K562 (cell line): ENCODE measurements at places on chromosomes 7 and 10.
A peak's percentile ranks its signal among the peaks of the same experiment; 100 is the strongest.

GRCh38 chr7:128166603-128167041, 74.5 kb upstream of the LEP start:
- DNase-seq: no peak

DNA sequence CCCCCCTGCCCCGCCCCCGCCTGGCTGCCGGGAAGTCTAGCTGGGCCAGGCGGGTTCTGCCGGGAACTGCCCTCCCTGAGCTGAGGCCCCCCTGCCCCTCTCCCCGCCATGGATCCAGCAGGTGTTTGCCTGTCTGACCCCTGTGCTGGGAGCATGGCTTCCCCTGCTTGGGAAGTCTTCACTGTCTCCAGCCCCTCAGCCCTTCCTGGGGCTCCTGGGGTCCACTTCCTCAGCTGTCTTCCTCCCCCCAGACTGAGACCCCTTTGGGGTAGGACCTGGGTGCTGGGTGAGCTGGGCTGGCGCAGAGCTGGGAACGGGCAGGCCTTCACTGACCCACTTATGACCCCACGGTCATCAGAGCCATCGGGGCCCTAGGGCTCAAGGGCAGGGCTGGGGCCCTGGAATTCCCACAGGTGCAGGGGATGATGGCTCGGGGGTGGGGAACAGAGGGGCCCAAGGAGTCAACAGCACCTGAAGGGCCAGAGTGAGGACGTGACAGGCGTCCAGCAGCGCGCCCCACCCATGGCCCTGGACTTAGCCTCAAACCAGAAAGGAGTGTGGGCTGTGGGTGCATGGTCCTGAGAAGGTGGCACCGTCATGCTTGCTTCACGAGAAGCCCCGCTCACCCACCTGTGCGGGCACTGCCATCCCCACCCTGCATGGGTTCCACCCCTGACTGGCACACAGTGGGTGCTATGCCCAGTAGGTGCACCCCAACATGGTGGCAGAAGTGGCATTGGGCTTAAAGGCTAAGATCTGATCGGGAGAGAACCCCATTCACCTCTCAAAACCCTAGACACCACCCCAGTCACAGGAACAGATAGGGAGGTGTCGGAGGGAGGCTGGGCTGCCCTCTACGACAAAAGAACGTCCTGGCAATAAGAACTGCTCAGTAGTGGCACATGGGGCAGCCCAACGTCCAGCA, 16.2 kb upstream of the TNRC18 start:
- no peak for DNase-seq

DNA sequence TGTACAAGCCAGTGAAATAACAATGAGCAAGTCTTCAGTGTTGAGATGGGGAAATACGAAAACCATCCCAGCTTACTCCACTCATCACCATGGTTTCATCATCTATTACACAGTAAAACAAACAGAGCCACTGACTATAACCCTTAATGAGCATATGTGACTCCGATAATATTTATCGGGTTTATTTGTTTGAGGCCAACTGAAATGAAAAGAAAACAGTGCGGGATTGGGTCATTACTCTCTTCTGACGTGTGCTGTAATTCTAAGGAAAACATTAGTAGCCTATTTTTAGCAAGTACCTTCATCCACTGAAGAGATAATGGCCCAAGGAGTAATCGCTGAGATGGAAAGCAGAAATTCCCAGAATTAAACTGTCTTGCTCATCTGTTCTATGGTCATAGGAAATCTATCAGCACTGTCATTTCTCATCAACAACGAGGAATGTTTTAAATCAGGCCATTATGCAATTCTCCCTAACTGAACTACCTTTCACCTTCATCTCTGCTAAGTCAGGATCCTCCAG, 716.5 kb downstream of the INHBA start:
- no peak for DNase-seq

- peak; percentile 15 for DNase-seq
Observed at GRCh38 chr10:33155720-33156638, 178.5 kb downstream of the NRP1 start.

GRCh38 chr7:148670374-148670773, 28.3 kb upstream of the CUL1 start:
- DNase-seq: no peak

GRCh38 chr10:121526801-121527221, 71.4 kb downstream of the FGFR2 start:
- DNase-seq: no peak

DNA sequence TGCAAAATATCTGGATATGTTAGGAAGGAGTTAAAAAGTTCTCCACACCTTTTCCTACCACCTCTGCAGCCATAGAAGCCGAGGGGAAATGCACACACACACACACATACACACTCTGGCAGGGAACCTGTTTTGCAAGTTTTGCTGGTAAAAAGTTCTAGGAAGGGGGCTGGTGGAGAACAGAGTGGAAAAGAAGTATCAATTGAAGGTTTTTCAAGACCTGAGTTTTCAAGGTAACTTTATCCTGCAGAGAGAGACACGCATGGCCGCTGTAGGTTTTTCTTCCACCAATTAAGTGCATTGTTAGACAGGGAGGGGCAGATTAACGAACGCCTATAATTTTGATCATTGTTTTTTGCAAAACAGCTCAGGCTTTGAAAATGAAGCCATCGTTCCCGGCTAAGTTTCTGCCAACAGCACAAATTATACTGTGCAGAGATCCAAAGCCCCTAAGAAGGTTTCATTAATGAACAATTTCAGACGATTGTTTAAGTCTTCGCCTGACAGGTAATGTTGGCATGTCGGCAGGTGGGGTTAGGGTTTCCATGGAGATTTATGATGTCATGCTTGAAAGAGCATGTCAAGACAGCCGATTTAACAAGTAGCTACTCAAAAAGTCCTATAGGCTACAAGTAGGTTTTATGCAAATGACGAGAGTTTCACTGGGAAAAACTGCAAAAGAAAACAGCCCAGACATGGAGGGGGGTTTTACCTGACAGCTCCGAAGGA, 29.7 kb downstream of the KIAA1217 start:
- no peak for DNase-seq

- no peak for DNase-seq
Observed at GRCh38 chr7:91473619-91474018, 209.4 kb downstream of the FZD1 start.

GRCh38 chr10:124010024-124010423, 83.4 kb downstream of the CHST15 start:
- DNase-seq: no peak

DNA sequence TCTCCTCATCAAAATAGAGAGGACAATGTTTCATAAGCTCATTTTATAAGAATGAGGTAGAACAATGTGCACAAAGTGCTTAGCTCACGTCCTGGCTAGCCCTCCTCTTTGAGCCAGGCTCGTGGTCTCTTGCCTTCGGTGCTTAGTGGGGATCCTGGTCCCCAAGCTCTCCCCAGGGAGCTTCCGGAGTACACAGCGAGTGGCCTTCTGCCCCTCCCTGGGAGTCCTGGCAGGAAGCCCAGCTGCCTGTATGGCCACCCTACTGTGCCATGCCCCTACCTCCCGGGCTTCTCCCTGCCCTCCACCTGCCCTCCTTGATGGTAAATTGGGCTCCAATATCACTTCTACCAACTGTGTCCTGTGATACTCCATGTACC, 868 bp downstream of the MYO1G start:
- no peak for DNase-seq

DNA sequence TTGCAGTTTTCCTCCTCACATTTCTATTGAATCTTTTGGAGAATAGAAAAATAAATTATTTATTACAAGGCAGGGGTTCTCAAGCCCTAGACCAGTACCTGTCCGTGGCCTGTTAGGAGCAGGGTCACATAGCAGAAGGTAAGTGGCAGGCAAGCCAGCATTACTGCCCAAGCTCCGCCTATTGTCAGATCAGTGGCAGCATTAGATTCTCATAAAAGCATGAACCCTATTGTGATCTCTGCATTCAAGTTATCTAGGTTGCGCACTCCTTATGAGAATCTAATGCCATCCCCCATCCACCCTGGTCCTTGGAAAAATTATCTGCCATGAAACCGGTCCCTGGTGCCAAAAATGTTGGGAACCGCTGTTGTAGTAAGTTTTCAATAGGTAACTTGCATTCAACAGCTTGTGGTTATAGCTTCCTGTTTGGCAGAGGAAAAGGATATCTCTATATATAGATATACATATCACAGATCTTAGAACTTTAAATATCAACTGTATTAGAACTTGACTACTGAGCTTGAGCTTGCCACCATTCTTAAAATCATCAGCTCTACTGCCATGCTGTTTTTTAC, 165.1 kb downstream of the AHR start:
- DNase-seq: no peak

DNA sequence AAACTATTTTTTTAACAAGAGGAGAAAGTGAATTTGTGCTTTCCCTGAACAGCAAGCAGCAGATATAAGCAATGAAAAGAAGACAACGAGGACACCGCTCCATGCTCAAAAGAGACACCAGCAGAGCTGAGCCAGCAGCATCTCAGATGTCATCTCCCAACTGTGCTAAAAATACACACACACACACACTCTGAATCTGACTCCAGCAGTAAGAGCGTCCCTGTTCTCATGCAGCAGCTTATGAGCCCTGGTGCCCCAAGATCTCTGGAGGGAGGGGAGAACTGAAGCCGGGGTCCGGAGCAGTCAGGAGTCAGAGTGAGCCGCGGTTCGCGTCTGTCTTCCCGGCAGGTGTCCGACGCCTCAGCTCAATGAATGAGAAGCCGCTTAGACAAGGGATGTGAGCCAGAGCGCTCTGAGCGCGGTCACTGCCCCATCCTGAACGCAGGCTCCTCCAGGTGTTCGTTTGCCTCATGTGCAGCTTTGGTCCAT, 49.2 kb downstream of the SVIL start:
- no peak for DNase-seq

DNA sequence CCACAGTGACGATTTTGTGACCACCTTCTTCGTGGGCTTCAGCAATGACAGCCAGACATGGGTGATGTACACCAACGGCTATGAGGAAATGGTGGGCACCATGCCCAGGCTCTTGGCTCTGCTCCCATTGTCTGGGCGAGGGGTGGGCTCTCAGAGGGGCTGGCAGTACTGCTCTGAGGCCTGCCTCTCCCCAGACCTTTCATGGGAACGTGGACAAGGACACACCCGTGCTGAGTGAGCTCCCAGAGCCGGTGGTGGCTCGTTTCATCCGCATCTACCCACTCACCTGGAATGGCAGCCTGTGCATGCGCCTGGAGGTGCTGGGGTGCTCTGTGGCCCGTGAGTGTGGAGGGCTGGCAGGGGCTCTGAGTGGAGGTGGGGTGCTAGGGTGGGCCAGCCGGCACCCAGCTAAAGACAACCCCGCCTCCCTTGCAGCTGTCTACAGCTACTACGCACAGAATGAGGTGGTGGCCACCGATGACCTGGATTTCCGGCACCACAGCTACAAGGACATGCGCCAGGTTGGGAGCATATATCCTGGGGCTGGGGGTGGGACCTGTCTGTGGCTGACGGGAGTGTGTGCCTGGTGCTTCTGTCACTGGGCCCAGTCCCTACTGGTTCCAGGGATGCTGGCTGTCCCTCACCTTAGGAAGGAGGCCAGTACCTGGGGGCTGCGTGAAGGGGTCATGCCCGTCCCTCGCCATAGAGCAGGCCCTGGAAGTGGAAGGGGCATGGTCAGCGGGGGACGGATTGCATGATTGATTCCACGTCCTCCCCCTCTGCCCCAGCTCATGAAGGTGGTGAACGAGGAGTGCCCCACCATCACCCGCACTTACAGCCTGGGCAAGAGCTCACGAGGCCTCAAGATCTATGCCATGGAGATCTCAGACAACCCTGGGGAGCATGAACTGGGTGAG, 6.8 kb downstream of the AEBP1 start:
- DNase-seq: no peak

DNA sequence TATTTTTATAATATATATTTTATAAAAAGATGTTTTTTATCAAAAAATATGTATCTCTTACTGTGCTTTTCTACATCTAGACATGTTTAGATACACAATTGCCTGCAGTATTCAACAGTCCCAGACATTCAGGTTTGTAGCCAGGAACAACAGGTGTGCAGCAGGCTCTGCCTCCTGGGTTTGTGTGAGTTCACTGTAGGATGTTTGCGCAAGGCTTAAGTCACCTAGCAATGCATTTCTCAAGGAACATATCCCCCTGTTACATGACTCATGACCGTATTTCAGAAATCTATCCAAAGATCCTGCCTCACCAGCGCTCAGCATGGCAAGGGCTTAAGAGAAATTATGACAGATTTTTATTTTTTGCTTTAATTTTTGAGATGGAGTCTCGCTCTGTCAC, 41.5 kb downstream of the PITRM1 start:
- no peak for DNase-seq

GRCh38 chr7:27670676-27671075, 8.0 kb upstream of the HIBADH start:
- DNase-seq: no peak

DNA sequence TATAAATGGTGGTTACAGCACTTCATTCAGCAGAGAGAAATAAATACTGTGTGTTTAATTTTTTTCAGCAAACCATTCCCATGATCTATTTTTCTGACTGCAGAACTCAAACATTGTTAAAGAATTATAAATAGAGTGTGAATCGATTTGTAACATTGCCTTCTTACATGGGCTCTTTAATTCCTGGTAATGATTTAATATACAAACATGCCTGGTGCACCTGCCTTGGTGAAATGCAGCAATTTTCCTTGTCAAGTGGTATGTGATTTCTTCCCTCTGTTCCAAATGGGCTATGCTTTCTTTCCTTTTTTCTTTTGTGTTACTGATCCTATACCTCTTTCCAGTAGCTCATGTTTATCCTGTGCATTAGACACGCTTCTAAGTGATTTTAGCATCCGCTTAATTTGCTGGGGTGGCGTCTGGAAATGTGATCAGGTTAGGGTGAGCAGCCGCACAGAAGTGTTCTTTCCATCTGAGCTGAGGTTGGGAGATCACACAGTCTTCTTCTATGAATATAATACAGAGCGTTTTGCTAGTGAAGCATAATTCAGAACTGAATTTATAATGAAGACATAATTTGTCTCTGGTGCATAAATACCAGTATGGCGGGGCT, 94.3 kb upstream of the ITGB1 start:
- DNase-seq: no peak

GRCh38 chr7:151756076-151756731, 120.7 kb downstream of the PRKAG2 start:
- peak; percentile 17 for DNase-seq

DNA sequence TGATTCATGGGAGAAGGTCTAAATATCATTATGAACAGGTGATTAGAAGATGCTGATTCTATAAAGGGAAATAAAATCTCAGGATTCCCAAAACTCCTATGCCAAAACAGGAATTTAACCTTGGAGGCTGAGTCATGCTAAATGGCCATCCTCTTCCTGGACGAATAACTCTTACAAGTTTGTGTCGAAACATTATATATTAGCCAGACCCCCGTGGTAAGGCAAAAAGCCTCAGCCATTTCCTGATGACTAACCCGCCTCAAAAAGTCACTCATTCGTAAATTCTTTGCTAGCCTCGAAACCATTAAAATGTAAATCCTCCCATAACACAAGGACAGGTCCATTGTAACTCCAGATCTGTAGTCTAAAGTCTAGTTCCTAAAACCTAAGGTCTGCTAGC, 32.0 kb downstream of the CUL2 start:
- DNase-seq: no peak

GRCh38 chr7:498678-499641, 20.7 kb downstream of the PDGFA start:
- no peak for DNase-seq
